ENCODE measurements at places on chromosomes 11 and 22.

GRCh38 chr11:26618441-26618840 is 46.4 kb upstream of the MUC15 start:
- H3K27ac ChIP-seq = no peak overlapping the region
- no peaks in the 10 kb centered on the region for H3K36me3 ChIP-seq
- H3K4me1 ChIP-seq = 0 out of 2 replicates have a peak, but pooled peaks cover 2% of the 10 kb centered on the region
- no peaks in the 10 kb centered on the region for H3K27me3 ChIP-seq
- no peak for DNase-seq

DNA sequence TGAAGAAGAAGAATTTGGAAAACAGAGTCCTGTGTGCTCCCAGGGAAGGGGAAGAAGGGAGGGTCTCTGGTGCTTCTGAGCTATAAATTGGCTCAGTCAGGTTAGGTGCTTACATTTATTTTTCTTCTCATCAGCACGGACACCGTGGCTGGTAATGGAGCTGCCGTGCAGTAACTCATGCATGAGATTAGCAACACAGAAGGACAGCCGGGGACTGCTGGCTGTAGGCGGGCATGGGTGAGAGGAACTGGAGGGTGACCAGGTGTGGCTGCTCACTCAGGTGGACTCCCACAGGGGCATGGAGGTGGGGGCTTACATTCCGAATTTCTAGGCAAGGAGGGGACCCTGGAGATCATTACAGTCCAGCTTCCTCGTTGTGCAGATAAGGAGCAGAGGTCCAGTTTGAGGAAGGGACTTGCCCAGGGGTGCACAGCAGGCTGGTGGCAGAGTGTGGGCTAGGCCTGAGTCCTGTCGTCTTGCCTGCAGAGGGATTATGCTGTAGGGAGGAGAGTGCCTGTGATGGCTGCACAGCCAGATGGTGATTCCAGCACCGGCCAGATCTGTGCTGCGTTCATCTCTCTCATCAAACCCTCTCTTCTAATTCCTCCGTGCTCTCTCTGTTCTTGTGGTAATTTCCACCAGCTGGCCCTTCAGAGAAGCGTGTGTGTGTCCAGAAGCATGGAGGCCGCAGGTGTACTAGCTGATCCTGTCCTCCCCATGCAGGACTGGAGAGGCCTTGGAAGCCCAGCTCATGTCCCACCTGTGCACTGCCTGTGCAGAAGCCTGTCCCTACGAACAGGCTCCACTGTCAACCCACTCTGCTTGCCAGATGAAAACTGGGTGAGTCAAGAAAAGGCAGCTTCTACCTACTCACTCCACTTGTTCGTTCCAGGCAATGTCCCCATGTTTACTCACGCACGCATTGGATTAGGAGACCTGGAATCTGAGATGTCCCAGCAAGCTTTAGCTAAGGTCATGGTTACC is 78.9 kb downstream of the NTM start:
- H3K27ac ChIP-seq = no peak overlapping the region
- H3K4me1 ChIP-seq = peaks cover 3% of the 10 kb centered on the region
- no peak for DNase-seq
- no peak overlapping the region for H3K4me3 ChIP-seq

- no peaks in the 10 kb centered on the region for H3K27me3 ChIP-seq
- no peaks in the 10 kb centered on the region for H3K4me1 ChIP-seq
- H3K4me3 ChIP-seq = no peak overlapping the region
- H3K36me3 ChIP-seq = peaks cover 31% of the 10 kb centered on the region
These were observed 37.3 kb upstream of the TECTA start for GRCh38 chr11:121063728-121064127.

DNA sequence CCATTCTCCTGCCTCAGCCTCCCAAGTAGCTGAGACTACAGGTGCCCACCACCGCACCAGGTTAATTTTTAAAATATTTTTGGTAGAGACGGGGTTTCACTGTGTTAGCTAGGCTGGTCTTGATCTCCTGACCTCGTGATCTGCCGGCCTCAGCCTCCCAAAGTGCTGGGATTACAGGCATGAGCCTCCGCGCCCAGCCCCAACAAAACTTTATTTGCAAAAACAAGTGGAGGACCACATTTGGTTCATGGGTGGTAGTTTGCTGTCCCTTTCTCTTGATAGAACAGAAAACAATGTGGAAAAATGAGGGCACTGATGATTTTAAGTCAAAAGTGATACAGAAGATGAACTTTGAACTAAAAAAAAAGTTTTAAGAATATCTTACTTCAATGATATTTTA is 121.8 kb upstream of the SERPIND1 start:
- no peaks in the 10 kb centered on the region for H3K36me3 ChIP-seq
- no peaks in the 10 kb centered on the region for H3K27me3 ChIP-seq
- no peak overlapping the region for H3K27ac ChIP-seq
- H3K4me1 ChIP-seq = no peaks in the 10 kb centered on the region
- DNase-seq = no peak
- H3K4me3 ChIP-seq = no peak overlapping the region

DNA sequence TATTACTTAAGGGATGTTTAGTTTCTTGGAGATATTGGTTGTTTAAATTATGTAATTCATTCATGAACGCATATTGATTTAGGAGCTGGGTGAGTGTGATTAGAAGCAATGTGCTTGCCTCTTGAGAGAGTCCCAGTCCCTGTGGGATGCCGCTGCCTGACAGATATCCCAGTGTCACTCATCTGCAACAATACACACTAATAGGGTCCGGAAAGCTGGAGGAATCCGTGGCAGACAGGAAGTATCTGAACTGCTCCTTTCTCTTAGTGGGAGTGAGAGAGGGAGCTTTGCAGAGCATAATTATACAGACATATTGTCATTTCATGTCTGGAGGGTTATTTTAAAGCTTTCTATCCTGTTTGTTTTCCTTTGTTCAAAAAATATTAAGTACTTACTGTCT is 17.4 kb downstream of the AMOTL1 start:
- no peaks in the 10 kb centered on the region for H3K36me3 ChIP-seq
- no peaks in the 10 kb centered on the region for H3K27me3 ChIP-seq
- no peak overlapping the region for H3K27ac ChIP-seq
- H3K4me3 ChIP-seq = no peak overlapping the region
- DNase-seq = no peak

DNA sequence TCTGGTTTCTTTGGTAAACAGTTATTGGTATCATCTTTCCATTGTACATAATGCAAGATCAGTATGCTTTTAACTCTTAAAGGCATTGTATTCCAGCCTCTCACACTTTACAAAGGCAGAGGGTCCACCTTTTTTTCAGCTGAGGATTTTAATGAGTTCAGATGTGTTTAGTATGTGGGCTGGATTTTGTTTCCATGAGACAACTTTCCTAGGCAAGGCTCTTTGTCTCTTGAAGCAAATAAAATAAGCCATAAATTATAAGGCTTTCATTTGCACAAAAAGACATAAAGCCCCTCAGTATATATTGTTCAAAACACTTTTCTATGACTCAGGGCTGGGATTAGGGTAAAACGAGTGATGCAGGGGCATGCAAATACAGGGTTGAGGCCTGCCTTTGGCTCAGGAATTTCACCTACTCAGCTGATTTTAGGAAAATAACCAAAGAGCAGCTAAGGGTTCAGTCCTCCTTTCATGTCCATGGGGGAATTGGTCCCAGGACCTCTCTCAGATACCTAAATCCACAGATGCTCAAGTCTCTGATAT is 7.6 kb downstream of the MMP20 start:
- H3K36me3 ChIP-seq = no peaks in the 10 kb centered on the region
- DNase-seq = no peak
- no peak overlapping the region for H3K4me3 ChIP-seq

- H3K4me1 ChIP-seq = peaks cover 38% of the 10 kb centered on the region
- no peaks in the 10 kb centered on the region for H3K36me3 ChIP-seq
- H3K27me3 ChIP-seq = peaks cover 4% of the 10 kb centered on the region
- peak; percentile 96 for DNase-seq
These were observed 8.1 kb upstream of the DGKZ start for GRCh38 chr11:46338988-46339666.

- no peak overlapping the region for H3K4me3 ChIP-seq
- no peaks in the 10 kb centered on the region for H3K4me1 ChIP-seq
- no peaks in the 10 kb centered on the region for H3K36me3 ChIP-seq
- no peaks in the 10 kb centered on the region for H3K27me3 ChIP-seq
These were observed 57.5 kb upstream of the DDI1 start for GRCh38 chr11:103978616-103979595.

- H3K4me1 ChIP-seq = no peaks in the 10 kb centered on the region
- no peak overlapping the region for H3K4me3 ChIP-seq
- DNase-seq = no peak
- no peak overlapping the region for H3K27ac ChIP-seq
- H3K36me3 ChIP-seq = no peaks in the 10 kb centered on the region
These were observed 103.5 kb upstream of the OR5AK2 start for GRCh38 chr11:56885177-56885576.

GRCh38 chr22:29454276-29454675 is 15.9 kb downstream of the RFPL1 start:
- no peaks in the 10 kb centered on the region for H3K4me1 ChIP-seq
- H3K4me3 ChIP-seq = no peak overlapping the region
- H3K27me3 ChIP-seq = no peaks in the 10 kb centered on the region
- no peaks in the 10 kb centered on the region for H3K36me3 ChIP-seq

DNA sequence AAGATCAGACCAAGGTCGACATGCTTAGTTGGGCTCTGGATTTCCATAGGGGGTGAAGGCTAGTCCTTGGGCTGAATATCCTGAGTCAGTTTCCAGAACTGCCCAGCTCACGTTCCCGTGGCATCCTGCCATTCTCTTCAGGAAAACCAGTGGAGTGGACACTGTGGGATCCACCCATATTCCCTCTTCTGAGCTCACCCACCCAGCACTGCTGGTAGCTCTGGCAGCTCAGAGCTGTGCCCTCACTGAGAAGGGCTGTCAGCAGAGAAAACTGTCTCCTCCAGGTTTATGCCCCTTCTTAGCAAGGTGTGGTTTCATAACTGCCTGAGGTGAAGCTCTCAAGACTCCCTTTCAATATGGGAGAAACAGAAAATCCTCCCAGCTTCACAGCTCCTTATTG is 111.7 kb downstream of the GGTLC2 start:
- H3K4me1 ChIP-seq = no peaks in the 10 kb centered on the region
- DNase-seq = no peak
- no peaks in the 10 kb centered on the region for H3K36me3 ChIP-seq
- H3K27ac ChIP-seq = no peak overlapping the region
- peaks cover 11% of the 10 kb centered on the region for H3K27me3 ChIP-seq

- H3K4me3 ChIP-seq = no peak overlapping the region
- no peaks in the 10 kb centered on the region for H3K36me3 ChIP-seq
- H3K4me1 ChIP-seq = no peaks in the 10 kb centered on the region
- H3K27me3 ChIP-seq = no peaks in the 10 kb centered on the region
- no peak overlapping the region for H3K27ac ChIP-seq
These were observed 59.5 kb downstream of the AHNAK start for GRCh38 chr11:62487136-62487535.

DNA sequence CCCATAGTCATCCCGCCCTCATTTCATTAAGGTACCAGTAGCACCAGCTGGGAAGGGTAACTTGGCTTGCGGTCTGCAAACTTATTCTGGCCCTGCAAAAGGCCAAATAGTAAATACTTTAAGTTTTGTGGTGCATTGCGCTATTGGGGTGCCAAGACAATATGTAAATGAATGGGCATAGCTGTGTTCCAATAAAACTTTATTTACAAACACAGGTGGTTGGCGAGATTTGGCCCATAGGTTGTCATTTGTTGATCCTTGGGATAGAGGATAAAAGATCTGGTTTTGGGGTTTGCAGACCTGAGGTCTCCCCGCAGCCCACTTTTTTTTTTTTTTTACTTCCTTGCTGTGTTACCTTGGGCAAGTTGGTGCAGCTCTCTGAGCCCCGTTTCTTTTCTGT is 127.4 kb downstream of the MIAT start:
- H3K36me3 ChIP-seq = peaks cover 6% of the 10 kb centered on the region
- H3K4me3 ChIP-seq = no peak overlapping the region
- H3K27me3 ChIP-seq = no peaks in the 10 kb centered on the region
- DNase-seq = no peak

GRCh38 chr22:17120281-17120680 is 879 bp downstream of the TMEM121B start:
- H3K27me3 ChIP-seq = no peaks in the 10 kb centered on the region
- no peak overlapping the region for H3K27ac ChIP-seq
- no peaks in the 10 kb centered on the region for H3K4me1 ChIP-seq
- peak; percentile 93 for DNase-seq

DNA sequence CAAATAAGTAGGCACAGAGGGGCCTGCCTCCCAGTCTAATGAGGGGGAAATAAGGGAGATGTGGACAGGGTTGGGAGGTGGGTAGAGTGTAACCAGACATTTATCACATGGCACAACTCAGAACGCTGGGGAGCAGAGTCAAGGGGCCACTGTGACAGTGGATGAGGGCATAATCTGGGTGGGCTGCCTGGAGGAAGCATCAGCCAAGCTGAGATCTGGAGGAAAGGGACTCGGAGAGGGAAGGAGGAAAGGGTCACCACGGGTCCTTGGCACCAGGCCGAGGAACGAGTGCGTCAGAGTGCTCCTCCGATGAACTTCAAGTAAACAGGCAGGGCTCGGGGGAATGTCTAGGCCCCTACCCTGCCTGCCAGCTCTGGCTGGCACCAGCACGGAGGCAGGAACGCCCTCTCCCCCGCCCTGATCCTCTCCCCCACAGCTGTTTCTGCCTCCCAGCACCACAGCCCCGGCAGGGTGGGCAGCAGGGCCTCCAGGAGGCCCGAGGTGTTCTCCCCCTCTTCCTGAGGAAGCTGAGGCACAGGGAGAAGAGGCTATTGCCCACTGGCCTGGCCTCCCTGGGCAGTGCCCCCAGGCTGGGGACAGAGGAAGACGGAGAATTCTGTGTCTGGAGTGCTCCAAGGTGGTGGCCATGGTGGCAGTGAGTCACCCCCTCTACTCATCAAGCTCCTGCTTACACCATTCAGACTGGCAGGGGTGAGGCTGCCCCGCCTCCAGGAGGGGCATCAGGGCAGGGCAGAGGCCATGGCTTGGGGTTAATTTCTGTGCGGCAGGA is 4.2 kb downstream of the ALDH3B1 start:
- no peak overlapping the region for H3K4me3 ChIP-seq
- no peak overlapping the region for H3K27ac ChIP-seq
- H3K27me3 ChIP-seq = no peaks in the 10 kb centered on the region
- DNase-seq = no peak

DNA sequence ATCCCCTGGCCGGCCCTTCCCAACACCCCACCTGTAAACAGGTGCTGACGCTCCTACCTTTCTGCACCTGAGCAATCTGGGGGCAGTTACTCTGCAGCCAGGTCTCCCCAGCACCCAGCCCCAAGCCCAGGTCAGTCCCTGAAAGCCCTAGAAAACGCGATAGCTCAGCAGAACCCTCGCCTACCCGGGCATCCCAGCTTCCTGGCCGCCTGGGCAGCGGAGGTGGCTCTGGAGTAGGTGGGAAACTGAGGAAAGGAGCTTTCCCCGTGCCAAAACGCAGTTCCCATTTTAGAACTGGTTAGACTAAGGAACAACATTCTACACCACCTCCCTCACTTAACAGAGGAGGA is 445 bp downstream of the SYTL2 start:
- H3K36me3 ChIP-seq = no peaks in the 10 kb centered on the region
- no peak overlapping the region for H3K27ac ChIP-seq
- H3K4me3 ChIP-seq = peak overlapping the region; percentile 74
- no peaks in the 10 kb centered on the region for H3K4me1 ChIP-seq
- H3K27me3 ChIP-seq = peaks cover 1% of the 10 kb centered on the region
- DNase-seq = peak; percentile 41

- H3K27ac ChIP-seq = no peak overlapping the region
- H3K4me1 ChIP-seq = no peaks in the 10 kb centered on the region
- no peaks in the 10 kb centered on the region for H3K27me3 ChIP-seq
- H3K36me3 ChIP-seq = peaks cover 26% of the 10 kb centered on the region
- no peak for DNase-seq
These were observed 42.4 kb downstream of the MTMR3 start for GRCh38 chr22:29925402-29925801.

- no peaks in the 10 kb centered on the region for H3K27me3 ChIP-seq
- H3K4me1 ChIP-seq = peaks cover 4% of the 10 kb centered on the region
- no peak overlapping the region for H3K27ac ChIP-seq
- H3K4me3 ChIP-seq = no peak overlapping the region
- no peaks in the 10 kb centered on the region for H3K36me3 ChIP-seq
These were observed 11.3 kb upstream of the SYT7 start for GRCh38 chr11:61592176-61592575.

All from H9 (cell line).